ENCODE measurements at places on chromosomes 12 and 14. TPM values are rescaled to one million over a fixed set of nuclear protein-coding genes. Genes with fewer than 3 reads are reported as not detected.

MDGA2 gene
- total RNA-seq: not detected

GRCh38 chr12:120060196-120060595 lies 56.4 kb downstream of the RAB35 start:
- no peak for DNase-seq

- no peak for DNase-seq
Observed at GRCh38 chr14:24873551-24873950, 176.4 kb downstream of the STXBP6 start.

DNA sequence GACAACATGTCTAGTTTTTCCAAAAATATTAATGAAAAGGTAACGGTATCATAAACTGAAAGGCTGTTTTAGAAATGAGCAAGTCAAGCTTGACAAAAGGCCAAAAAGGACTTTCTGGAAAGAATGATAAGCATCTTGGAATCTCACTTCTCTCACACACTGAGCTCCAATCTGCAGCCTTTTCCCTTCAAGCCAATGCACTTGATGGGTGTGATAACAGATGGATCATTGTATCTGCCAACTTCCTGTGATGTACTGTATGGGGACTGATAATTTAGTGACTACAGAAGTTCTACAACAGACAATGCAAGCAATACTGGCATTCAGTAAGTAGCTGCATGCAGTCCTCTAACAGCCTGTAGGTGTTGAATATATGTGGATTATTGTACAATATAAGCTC lies 147.1 kb downstream of the MED13L start:
- DNase-seq: no peak

DNA sequence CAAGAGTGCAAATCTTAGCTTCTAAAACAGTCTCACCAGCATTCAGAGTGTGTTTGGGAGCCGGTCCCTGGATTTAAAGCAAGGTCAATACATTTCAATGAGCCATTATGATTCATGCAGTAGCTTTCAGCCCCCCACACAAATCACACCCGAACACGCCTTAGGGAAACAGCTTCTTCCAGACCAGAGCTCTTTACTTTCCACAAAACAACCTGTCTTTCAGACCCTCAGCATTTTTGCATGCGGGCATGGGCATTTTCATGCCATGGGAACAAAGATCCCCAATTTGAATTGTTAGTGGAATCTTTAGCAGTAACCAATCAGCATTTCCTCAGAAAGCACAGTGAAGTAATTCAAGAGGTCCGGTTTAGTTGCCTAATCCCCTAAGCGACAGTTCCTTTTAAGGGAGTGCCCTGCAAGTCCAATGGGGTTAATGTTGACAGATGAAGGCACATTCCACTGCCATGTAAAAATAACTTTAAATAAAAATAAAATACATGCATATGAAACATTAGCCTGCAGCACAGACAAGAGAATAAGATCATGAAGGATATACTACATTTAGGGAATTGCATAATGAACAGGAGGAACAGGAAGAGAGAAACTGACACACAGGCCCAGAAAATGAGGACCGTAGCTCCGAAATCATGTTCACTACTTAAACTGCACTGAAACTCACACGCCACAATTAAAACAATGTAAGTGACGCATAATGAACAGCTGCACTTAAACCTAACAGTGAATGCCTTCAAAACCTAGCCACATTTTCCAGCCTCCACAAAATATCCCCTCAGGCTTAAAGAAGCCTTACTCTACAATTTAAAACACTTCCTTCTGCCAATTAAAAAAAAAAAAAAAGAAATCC lies 4.0 kb downstream of the VPS37B start:
- DNase-seq: no peak

- DNase-seq: no peak
Observed at GRCh38 chr12:80576641-80577418, 130.6 kb upstream of the MYF6 start.

DNA sequence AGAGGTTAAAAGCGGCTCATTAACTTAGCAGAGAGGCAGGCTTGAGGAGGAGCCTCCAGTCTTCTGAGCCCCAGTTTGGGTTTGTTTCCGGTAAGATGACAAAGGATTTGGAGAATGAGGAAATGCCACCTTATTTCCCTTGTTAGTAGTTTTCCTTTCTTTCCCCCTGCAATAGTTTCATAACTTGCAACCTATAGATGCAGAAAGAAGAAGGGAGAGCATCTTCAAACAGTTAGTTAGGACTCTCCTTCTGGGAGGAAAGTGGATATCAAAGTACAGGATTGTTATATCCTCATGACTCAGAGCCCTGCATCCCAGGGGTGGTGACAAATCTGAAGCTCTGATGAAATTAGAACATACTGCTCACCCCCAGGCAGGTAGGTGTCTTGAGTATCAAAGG lies 180.7 kb upstream of the SLC38A2 start:
- DNase-seq: no peak

DNA sequence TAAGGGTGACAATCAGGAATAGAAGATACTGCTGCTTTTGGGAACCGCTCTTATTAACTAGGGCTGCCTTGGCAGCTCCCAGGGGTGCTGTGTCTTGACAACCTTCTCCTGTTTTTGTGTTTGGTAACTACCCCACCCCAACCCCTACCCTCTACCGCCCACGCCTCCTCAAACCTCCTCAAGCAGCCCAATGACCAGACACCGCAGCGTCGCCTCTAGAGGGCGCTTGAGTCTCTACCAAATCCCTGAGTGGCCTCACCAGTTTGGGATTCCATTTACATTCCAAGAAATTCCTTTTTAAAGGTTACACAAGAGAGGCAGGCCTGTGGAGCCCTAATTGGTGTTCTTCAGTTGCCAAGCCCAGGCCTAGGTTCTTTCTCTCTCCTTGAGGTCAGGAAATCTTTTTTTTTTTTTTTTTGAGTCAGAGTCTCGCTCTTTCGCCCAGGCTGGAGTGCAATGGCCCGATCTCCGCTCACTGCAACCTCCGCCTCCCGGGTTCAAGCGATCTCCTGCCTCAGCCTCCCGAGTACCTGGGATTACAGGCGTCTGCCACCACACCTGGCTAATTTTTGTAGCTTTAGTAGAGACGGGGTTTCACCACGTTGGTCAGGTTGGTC lies 72.4 kb upstream of the USP44 start:
- peak; percentile 3 for DNase-seq

FBRSL1 gene
- 75.8 TPM for total RNA-seq

- DNase-seq: peak; percentile 59
Observed at GRCh38 chr12:104682790-104683279, 226.1 kb downstream of the CHST11 start.

DNA sequence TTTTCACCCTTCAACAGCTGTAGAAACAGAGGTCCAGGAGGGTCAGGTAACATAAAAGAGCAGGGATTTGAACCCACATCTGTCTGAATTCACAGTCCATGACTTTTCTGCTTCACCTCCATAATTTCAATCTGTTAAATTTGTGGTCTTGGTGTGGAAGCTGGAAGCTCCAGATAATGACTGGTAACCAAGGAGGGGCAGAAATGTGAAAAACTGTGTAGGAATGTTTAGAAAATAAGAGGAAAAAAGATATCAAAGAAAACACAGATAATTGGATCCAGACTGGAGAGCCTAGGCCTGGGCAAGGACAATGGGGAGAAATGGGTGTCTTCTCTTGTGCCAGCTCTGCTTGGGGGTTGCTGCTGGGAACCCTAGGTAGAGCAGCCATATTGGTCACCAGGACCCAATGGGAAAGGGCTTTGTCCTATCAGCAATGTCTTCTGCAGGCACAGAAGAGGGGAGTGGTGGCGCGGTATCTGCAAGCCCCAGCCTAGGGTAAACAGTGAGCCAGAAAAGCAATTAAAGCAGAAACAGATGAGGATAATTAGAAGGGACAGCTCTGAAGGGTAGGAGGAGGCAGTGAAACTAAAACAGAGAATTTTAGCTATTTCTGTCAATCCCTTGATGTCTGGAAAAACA lies 54.3 kb upstream of the CCDC91 start:
- DNase-seq: no peak

DNA sequence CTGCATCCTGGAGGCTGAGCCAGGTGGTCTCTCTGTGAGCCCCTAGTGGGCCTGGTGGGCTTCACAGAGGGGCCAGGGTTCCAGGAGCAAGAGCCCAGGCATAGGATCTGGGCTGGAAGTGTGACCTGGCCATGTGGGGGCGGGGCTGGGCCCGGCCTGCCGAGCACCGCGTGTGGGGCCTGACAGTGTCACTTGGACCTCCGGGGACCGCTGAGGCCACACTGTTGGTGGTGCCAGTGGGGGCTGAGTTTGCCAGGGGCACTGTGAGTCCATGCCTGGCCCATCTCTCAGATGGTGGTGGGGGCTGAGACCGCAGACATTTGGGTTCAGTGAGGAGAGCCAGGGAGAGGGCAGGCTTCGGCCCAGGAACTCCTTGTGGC lies 5.2 kb downstream of the FBRSL1 start:
- DNase-seq: no peak

BEGAIN gene
- 1.5 TPM for total RNA-seq

DNA sequence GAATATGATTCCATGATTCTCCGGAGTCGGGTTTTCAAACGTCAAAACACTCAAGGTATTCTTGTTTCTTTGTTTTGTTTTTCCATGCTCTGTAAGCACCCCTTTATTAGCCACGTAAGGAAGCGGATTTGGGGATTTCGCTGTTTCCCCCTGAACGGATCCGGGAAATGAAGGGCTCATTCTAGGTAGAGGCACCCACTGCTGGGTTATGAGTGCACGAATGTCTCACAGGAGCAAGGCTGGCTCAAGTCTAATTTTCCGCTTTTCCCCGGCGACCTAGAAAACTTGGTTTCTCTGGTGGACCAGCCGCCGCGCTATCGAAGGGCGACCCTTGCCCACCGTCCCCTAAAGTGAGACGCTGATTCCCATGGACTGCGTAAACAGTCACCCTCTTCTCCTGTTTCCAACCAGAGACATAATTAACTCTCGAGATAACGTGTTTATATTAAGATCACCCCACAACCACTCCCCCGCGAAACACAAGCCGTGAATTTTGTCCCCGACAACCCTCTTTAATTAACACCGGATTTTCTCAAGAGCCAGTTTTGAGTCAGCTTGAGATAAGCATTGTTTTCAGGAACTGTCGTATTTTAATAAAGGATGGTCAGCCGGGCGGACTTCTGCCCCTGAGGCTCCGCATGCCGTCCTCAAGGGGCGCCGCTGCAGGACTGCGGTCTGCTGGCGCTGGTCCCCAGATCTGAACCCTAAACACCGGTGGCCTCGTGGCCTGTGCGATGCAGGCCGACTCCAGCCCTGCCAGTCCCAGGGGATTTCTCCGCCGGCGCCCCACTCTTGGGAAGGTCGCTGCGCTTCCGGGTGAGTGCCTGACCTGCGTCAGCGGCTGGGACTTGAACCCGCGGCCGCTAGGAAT lies 515 bp upstream of the ABCC9 start:
- DNase-seq: no peak

DNA sequence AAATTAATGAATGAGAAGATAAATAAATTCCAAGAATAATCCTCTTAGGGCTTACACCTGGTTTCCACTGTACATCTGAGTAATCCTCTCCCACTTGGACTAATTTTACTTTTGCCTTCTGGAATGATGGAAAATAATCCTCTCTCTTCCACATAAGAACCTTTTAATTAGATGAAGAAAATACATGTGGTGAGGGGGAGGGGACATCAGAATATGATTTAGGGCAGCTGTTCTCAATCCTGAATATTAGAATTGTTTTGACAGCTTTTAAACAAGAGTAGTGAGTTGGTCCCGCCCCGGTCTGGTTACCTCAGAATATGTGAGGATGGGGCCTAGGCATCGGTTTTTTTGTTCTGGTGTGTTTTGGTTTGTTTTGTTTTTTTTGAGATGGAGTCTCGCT lies 51.5 kb downstream of the HECTD4 start:
- no peak for DNase-seq

PLCZ1 gene
- not detected for total RNA-seq

DNA sequence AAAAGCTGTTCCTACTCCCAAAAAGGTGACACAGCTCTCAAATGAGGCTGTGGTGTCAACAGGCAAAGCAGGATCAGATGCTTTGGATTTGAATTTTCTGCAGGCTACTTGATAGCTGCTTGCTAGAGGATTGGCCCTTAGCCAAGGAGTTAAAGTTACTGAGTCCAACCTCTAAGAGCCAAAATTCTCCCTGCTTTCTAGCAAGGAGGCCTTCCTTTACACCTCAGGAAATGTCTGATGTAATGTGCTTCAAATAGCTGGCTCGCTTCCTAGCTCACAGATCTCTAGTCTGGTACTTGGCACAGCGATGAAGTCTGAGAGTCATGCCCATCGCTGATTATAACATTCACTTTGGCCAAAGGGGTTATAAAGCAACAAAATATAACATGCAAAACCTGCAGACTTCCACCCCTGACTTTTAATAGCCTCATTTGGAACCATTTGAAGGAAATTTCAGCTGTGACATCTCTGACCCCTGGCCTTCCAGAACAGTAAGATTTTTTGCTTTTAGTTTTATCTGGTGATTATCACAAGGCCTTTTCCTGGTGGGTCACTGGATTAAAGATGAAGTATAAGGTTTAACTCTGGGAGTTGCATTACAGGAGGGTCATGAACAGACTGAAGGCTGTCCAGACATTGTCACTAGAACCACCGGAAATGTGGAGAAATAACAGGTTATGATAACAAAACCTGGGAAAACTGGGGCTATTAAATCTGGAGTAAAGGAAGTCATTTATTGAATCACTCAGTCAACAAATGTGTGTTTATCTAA lies 189.7 kb downstream of the EPS8 start:
- DNase-seq: no peak

GRCh38 chr12:110861729-110862128 lies 14.9 kb downstream of the CCDC63 start:
- no peak for DNase-seq

DNA sequence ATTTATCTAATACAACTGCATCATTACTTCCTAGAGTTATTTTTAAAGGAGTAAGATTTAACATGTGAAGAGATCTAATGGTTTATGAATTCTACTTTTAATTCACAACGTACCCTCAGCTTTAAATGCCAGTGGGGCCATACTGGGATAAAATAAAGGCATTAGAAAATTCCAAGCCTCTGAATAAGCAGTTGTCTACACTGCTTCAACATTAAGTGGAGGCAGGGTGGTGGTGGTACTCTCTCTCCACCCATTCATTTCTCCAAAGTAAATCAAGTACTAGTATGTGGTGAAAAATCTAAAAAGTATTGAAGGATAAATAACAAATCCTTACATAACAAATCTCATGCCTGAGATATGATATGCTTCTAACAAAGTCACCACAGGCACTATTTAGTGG lies 52.4 kb downstream of the FERMT2 start:
- no peak for DNase-seq

DNA sequence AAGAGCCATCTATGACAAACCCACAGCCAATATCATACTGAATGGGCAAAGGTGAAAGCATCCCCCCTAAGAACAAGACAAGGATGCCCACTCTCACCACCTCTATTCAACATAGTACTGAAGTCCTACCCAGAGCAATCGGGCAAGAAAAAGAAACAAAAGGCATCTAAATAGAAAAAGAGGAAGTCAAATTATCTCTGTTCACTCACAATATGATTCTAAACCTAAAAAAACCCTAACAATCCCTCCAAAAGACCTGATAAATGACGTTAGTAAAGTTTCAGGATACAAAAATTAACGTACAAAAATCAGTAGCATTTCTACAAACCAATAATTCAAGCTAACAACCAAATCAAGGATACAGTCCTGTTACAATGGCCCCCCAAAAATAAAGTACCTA lies 26.9 kb downstream of the MDM1 start:
- no peak for DNase-seq

SLC6A12 gene
- total RNA-seq: not detected
